ENCODE measurements at places on chromosomes 12 and 14.

GRCh38 chr12:24551163-24551786, 397.6 kb downstream of the BCAT1 start:
- no peak for DNase-seq

- DNase-seq: no peak
Observed at GRCh38 chr14:58465421-58465820, 37.9 kb downstream of the KIAA0586 start.

- no peak for DNase-seq
Observed at GRCh38 chr14:97626088-97626487, 828.9 kb downstream of the VRK1 start.

DNA sequence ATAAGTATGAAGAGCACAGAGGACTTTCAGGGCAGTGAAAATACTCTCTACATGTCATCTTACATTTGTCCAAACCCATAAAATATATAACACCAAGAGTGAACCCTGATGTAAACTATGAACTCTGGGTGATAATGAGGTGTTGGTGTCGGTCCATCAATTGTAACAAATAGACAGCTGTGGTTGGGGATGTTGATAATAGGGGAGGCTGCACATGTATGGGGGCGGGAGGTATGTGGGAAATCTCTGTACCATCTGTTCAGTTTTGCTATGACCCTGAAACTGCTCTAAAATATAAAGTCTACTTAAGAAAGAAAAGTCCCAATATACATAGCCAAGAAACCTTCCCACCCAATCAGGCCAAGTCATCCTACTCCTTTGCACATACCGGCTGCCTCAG, 88.5 kb downstream of the GPR135 start:
- DNase-seq: no peak

DNA sequence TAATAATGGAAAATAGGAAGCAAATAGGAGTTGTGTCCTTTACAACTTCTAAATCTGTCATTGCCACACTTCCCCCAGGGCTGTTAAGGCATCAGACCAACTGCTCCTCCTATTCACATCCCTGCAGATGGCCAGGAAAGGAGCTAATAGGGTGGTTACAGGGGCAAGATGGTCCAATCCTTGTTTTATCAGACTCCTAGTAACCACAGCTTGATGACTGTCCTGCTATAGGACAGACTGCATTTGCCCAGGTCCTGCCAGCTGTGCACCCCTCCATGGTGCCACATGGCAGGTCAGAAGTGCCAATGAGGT, 10.9 kb upstream of the KRT2 start:
- DNase-seq: no peak

- DNase-seq: no peak
Observed at GRCh38 chr14:54762296-54762695, 140.3 kb downstream of the GCH1 start.

DNA sequence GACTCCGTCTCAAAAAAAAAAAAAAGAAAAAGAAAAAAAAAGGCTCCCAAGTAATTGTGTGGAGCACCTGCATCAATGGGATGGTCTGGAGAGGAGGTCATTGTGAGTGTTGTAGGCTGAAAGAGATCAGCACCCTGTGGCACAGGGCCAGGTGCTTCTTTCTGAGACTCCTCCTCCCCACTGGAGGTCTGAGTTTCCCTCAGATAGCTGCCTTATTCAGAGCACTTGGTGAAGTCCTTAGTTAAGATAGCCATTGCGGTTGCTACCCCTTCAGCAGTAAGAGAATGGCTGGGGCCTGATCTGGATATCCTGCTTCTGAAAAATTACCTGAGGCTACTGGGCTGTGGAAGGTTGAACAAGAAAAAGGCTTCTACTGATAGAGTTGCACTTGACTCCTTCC, 69.8 kb downstream of the ANO6 start:
- no peak for DNase-seq

GRCh38 chr12:65501093-65501621, 222.7 kb downstream of the MSRB3 start:
- DNase-seq: no peak

DNA sequence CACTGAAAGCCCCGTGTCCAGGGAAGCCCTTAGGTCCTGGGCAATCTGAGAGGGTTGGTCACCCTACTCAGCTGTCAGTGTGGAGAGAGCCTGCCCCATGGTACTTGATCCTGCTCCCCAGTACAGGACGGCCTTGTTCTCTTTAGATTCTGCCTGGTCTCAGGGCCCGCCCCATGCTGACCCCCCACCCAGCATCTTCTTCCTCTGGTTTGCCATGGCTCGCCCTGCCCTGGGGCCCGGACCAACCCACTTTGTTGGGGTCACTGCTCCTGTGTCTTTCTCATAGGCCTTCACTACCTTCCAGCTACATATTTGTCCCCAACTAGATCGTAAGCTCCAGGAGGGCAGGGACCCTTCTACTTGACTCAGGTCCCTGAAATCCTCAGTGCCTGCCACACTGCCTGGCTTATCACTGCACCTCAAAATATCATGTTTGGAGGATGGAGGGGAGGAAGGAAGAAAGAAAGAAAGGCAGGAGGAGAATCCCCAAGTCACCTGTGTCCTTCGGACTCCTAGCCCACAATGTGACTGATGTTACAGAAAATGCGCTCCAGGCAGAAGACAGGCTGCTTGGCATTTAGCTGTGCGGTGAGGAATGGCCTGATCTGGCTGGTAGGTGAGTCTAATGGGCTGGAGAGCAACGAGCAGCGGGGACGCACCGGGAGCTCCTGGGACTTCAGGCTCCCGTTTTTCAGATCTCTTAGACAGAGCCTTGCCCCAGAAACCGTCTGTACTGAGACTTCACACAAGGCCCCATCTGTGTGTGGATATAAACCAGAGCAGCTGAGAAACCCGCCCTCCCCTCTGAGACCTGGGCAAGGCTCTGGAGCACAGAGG, 66.1 kb downstream of the C14orf132 start:
- no peak for DNase-seq

GRCh38 chr14:48563489-48563888, 888.1 kb upstream of the MDGA2 start:
- DNase-seq: no peak

DNA sequence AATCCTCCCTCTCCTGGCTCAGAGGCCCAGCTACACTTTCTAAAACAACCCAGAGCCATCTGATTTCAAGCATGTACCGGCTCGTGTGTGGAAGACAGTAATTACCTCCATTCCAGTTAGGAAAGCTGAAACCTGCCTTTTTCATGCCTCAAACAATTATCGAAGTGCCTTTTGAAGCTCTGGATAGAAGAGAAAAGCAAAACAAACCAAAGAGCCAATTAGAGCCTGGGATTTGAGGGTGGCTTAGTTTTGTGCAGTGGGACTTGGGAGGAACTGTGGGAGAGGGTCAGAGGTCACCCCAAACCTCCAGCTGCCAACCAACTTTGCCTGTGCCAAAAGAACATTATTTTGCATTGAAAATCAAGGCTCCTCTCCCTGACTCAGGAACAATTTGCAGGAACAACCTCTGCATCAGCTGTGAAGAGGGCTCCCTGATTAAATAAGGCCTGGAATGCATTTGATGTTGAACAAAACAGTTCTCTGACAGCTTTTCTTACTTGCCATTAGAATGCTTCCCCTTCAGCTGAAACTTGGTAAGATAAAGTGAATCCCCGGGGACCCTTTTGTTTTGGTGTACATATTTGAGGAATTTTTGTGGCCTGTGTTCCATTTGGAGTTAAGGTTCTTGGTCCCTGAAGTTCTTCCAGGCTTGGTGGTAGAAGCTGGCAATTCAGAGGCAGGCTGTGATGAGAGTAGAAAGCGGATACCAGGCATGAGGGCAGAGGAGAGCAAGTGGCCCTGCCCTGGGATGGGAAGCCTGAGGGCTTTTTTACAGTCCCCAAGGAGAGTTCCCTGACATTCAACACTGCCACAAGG, 270.1 kb downstream of the ZFP36L1 start:
- DNase-seq: no peak

- DNase-seq: no peak
Observed at GRCh38 chr12:39692258-39692853, 72.8 kb upstream of the ABCD2 start.

- no peak for DNase-seq
Observed at GRCh38 chr12:106170285-106170684, 31.5 kb upstream of the NUAK1 start.

- no peak for DNase-seq
Observed at GRCh38 chr12:109563291-109564284, 9.7 kb downstream of the MMAB start.

DNA sequence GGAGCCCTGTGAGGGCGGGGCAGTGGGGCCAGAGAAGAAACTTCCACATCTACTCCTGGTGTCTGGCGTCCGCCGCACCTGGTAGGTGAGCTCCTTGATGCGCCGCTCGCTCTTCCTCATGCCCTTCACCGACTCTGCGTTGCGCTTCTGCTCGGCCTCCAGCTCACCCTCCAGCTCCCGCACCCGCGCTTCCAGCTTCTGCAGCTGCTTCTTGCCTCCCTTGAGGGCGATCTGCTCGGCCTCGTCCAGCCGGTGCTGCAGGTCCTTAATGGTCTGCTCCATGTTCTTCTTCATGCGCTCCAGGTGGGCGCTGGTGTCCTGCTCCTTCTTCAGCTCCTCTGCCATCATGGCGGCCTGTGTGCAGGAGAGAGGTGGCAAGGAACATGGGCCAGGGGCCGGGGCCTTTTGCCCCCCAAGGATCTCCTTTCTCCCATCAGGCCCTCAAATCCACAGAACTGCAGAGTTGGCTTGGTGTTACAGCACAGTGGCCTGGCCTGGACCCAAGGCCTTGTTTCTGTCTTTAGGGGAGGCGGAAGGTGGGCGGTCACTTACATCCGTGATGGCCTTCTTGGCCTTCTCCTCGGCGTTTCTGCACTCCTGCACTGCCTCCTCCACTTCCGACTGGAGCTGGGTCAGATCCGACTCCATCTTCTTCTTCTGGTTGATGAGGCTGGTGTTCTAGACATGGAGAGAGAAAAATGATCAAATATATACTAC, 7.7 kb downstream of the CMTM5 start:
- no peak for DNase-seq

- DNase-seq: no peak
Observed at GRCh38 chr14:56149995-56150394, 31.8 kb downstream of the PELI2 start.

- DNase-seq: no peak
Observed at GRCh38 chr12:105171691-105172436, 64.1 kb downstream of the APPL2 start.

DNA sequence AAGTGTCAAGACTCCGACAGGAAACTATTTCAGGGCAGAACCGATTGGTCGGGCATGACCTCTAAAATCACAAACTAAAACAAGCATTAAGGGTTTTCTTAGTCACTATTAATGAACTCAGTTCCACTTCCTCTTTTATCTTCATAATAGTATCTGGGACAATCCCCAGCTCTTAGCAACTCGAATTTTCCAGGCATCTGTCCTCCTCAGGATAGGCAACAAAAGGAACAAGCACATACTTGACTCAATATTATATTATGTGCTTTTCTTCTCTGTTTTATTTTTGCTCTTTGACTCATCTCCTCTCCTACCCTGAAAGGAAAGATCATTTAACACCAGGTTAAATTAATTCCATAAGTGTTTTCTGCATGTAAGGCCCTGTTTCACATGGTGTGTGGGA, 638.3 kb upstream of the TBX3 start:
- no peak for DNase-seq

DNA sequence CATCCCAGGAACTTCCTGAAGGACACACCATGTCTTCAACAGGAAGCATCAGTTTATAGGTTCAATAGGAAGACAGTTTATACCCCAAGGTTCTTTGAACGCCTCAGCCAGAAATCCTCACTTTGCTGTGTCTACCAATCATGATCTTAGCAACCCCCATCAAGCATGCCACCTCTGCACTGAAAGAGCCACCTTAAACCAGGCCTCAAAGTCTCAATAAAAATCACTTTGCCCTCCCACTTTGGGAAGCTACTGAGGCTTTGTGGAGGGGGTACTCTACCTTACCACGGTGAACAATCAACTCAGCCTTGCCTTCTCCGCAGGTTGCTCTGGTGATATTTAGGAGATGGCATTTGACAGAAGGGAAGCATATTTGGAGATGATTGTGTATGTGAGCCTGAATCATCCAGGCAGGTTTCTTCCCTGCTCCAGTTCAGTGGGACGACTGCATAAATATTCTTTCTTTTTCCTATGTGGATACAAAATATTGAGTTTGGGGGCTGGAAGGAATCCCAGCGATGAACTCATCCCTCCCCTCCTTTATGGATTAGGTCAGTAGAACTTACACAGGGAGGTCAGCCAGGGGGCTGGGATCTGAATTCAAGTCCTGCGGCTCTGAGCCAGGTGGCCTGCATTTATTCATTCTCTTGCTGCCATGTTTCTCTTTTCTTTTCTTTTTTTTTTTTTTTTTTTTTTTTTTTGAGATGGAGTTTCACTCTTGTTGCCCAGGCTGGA, 42.8 kb upstream of the VASH1 start:
- no peak for DNase-seq

- peak; percentile 67 for DNase-seq
Observed at GRCh38 chr14:91249841-91250616, 5.5 kb upstream of the GPR68 start.

DNA sequence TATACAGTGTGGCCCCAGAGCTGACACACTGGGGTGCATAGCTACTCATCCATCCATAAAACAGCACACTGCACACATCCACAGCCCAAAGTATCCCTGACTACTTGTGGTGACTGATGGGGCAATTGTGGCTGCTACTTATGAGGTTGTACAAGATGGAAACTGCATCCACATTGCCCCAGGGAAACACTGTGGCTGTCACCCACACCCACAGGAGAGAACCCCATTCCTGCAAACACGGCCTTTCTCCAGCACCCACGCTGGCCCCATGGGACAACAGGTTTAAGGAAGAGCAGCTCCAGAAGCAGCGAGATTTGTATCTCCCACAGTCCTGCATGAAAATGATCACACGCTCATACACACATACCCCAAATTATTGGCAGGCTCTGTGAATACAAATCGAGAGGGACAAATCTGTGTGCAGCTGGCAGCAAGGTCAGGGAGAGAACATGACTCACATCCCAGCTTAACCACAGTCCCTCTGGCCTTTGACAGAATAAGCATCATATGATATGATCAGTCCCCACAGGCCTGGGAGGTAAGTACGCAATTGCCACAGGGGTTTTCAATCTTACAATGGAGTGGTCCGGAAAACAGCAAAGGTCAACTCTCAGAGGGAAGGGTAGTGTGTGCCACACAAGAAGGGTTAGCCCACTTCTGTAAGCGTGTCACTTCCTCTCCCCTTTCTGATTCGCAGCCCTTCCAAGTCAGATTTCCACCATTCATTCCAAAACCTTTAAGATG, 61.9 kb downstream of the ESR2 start:
- DNase-seq: peak; percentile 51
